ENCODE measurements at places on chromosomes 7 and 10.

GRCh38 chr10:108877095-108877561 lies 1046.2 kb downstream of the XPNPEP1 start:
- no peak for DNase-seq

GRCh38 chr10:59965899-59966650 lies 59.7 kb upstream of the CCDC6 start:
- no peak for DNase-seq

GRCh38 chr7:140048138-140048537 lies 14.6 kb downstream of the PARP12 start:
- no peak for DNase-seq

DNA sequence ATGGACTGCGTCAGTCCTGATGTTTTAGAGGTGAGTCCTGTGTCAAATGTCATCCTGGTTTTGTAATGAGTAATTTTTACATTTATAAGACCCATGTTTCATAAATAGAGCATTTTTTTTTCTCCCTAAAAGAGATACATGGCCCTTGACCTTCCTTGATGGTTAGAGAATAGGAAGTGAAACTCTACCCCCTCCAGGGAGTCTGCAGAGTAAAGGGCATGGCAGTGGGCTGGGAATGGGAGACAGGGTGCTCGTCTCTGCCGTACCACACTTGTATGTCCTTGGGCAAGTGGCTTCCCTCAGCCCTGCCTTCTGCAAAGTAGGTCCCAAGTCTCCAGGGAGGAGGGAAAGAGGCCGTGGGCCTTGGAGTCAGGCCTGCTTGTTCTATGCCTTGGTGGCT lies 63.9 kb downstream of the WDFY4 start:
- no peak for DNase-seq

DNA sequence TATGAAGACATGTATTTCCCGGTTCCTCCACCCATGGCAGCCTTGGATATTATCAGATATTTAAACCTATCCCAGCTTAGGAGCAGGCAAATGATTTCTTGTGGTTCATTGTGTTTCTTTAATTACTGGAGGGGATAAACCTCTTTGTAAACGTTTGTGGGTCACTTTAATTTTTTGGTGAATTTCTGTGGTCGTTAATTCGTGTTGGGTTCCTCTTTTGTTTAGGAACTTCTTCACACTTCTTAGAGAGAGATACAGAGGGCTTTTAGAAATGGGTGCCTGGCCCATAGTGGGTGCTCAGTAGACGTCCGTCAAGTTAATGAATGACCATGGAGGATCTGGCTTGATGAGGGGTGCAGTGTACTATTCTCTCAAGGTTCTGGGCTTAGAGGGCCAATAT lies 27.2 kb upstream of the NUB1 start:
- DNase-seq, result no peak

- DNase-seq, result no peak
Observed at GRCh38 chr10:6570893-6571292, 9.2 kb downstream of the PRKCQ start.

- DNase-seq, result peak; percentile 90
Observed at GRCh38 chr7:71237945-71238344, 106.0 kb downstream of the GALNT17 start.

All from astrocyte of the hippocampus (primary cell).